ENCODE measurements at places on chromosomes 1 and 21.

- DNase-seq: no peak
Measured at GRCh38 chr1:38454749-38455441, 404.7 kb downstream of the RRAGC start.

GRCh38 chr1:169753549-169753948 is 19.7 kb upstream of the SELE start:
- no peak for DNase-seq

GRCh38 chr1:100879422-100879821 is 15.2 kb downstream of the EXTL2 start:
- DNase-seq: no peak

GRCh38 chr1:67673468-67674201 is 11.4 kb upstream of the GADD45A start:
- DNase-seq: no peak

DNA sequence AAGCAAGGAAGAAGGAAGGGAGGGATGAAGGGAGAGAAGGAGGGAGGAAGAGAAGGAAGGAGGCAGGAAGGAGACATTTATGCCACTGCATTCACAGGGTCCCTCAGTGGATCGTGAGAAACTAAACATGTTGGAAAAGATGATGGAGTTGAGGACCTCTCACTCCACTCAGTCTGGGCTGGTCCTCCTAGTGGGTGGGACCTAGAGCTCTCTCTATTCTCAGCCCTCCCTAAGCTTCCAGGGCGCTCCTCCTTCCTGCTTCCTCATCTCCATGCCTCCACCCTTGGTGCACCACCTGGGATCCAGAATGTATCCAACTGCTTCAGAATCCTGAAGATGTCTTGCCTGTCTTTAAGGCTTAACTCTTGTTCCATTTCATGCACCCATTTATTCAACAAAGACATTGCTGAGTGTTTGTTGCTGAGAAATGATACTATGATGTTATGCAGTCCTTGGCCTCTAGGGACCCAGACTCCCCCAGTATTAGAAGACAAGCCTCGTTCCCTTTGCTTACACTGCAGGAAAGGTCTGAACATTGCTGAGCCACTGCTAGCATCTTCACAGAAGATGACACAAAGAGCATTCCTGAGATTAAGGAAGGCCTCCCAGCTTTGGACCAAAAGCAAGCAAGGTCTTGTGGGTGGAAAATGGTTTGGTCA is 88.5 kb downstream of the BEND5 start:
- DNase-seq: no peak

GRCh38 chr1:25867210-25867991 is 8.1 kb downstream of the PAQR7 start:
- DNase-seq: no peak

- DNase-seq: no peak
Measured at GRCh38 chr1:220250681-220251080, 21.6 kb downstream of the RAB3GAP2 start.

- no peak for DNase-seq
Measured at GRCh38 chr1:109527098-109527811, 12.4 kb upstream of the GPR61 start.

- DNase-seq: no peak
Measured at GRCh38 chr1:67973051-67973450, 77.4 kb downstream of the DIRAS3 start.

GRCh38 chr21:34908419-34909055 is 140.6 kb downstream of the RUNX1 start:
- no peak for DNase-seq

- no peak for DNase-seq
Measured at GRCh38 chr1:177960939-177961622, 8.8 kb downstream of the SEC16B start.

- no peak for DNase-seq
Measured at GRCh38 chr1:193473932-193474331, 287.5 kb upstream of the B3GALT2 start.

DNA sequence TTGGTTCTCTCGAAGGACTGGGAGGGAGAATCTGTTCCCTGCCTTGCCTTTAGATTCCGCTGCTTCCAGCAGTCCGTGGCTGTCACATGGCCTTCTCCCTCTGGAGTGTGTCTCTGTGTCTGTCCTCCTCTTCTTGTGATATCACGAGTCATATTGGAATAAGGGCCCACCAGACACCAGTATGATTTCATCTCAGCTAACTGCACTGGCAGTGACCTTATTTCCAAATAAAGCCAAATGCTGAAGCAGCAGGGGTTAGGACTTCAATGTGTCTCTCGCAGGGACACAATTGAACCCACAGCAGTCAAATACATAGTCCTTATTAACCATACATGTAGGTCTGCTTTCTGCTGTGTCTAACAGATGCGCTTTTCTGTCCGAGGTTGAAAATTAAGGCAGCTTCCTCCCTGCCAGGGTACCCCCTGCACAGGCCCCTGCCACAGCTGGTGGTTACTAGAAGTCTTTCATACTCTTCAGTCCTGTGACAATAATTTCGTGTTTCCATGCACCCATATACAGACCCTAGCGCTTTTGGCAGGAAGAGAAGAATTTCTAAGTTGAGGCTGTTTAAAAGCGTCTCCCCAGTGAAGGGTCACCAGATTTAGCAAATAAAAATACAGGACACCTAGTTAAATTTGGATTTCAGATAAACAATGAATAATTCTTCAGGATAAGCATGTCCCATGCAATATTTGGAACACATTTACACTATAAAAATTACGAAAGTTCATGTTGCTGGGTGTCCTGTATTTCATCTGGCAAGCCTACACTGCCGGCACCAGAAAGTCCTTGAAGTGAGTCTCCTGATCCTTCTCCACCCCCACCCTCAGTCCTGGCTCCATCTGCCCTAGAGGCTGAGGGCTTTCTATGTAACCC is 182.1 kb downstream of the ETS2 start:
- no peak for DNase-seq

- no peak for DNase-seq
Measured at GRCh38 chr1:55559161-55559611, 344.0 kb upstream of the USP24 start.

- no peak for DNase-seq
Measured at GRCh38 chr1:1355416-1355815, 2.9 kb downstream of the MXRA8 start.

DNA sequence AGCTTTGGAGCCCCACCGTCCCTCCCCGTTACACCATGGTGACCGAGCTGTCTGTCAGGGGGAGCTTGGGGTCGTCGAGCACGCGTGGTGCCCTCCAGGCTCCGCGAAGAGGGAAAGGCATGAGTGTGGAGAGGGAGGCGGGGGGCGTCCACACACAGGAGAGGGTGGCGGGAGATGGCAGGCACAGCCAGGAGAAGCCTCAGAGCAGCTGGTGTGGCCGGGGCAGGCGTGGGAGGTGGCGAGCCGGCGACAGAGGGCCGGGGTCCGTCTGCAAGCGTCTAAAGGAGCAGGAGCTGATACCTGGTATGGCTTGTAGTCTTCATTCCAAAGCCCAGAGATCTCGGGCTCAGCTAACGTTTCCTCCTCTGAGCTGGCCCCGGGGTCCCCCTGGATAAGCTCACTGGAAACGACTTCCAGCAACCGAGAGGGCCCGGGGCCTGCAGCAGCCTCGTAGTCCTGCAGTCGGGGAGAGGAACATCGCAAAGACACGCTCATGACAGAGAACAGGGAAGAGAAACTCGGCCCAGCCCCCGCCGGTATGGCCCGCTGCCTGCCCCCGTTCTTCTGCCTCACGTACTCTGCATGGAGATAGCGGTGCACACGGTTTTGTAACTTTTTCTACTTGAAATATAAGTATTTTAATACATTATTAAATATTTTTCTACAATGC is 37.4 kb downstream of the CFAP74 start:
- DNase-seq: no peak

GRCh38 chr1:199129247-199129646 is 490.4 kb downstream of the PTPRC start:
- DNase-seq: no peak

GRCh38 chr1:31371121-31371959 is 1.5 kb downstream of the FABP3 start:
- no peak for DNase-seq

- DNase-seq: peak; percentile 23
Measured at GRCh38 chr1:110872745-110873720, at the start of gene CD53. Gene CD53 (plus strand): TSS chr1:110873148. CDS start chr1:110891409, 18,261 bp downstream.

GRCh38 chr1:32868085-32868484 is 2.6 kb downstream of the FNDC5 start:
- DNase-seq: no peak

DNA sequence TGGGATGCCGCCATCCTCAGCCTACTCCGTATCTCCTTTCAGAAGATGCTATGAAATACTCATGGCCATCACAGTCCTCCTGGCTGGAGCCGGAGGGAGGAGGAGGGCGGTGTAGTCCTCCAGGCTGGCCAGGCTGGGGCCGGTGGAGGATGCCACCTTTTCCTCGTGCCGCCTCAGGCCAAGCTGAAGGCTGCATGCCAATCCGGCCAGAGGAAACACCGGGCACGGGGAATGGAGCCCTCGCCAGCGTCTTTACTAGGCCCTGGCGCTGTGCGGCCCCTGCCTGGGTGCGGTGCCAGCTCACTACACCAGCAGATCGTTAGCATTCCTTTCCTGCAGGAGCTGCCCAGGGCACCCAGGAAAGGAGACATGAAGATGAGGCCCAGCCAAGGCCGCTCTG is 70.1 kb downstream of the CASZ1 start:
- DNase-seq: no peak

DNA sequence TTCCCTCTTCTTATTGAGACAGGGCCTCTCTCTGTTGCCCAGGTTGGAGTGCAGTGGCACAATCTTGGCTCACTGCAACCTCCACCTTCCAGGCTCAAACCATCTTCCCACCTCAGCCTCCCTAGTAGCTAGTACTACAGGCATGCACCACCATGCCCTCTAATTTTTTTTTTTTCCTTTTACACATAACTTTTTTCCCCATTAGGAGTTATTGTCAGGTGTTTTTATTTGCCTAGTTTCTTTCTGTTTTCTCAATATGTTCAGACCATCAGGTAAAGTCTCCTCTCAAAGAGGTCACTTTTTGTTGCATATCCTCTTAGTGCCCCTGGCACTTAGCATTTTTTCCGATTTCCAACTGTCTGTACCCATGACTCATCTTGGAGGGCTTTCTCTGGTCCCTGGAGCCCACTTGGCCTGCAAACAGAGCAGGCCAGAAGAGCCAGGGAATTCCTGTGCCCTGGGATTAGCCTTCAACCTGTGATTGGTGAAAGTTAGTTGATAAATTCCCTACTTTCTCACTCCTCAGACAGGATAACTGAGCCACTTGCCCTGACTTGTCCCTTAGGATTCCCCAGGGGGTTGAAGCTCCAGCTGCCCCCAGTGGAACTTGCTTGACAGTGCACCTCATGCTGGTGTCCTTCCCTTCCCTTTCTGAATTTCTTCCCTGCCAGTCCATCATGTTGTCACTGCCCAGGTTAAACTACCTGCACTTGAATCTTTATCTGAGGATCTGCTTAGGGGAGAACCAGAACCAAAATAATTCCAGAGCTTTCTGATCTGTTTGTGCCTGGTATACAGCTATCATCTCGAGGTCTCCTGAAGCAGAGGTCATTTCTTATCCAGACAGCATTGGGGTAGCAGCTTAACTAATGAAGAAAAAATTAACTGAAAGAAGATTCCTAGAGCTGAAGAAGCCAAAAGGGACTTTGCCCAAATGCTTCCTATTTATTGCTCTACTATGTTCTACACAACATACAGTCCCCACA is 2.4 kb downstream of the NTPCR start:
- peak; percentile 33 for DNase-seq

- no peak for DNase-seq
Measured at GRCh38 chr1:20494609-20495311, 8.8 kb upstream of the CAMK2N1 start.

DNA sequence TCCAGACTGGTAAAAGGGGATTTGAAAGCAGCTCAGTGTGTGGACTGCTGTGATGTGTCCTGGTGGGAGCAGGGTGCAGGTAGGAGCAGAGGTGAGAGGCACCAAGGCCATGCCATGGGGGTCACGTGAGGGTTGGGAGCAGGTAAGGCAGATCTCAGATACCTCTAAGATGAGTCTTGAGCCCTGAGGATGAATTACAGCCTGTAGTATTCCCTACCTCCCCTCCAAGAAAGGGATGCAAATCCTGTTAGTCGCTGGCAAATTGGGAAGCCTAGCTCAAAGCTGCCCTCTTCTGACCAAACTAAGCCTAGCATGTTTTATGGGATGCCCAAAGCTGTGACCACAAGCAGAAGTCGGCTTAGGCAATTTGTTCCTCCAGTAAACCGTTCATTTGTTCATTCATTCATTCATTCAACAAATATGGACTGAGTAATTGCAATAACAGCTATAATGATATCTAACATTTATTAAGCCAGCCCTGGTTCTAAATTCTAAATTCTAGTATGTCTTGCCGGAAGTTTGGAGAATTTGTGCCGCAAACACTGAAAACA is 3.9 kb upstream of the NUAK2 start:
- peak; percentile 36 for DNase-seq

GRCh38 chr1:33390542-33390941 is 40.4 kb downstream of the PHC2 start:
- no peak for DNase-seq

GRCh38 chr1:150621497-150622302 is 7.7 kb downstream of the ENSA start:
- peak; percentile 38 for DNase-seq

- no peak for DNase-seq
Measured at GRCh38 chr1:193431265-193431977, 245.0 kb upstream of the B3GALT2 start.

- no peak for DNase-seq
Measured at GRCh38 chr21:20631633-20632032, 366.6 kb upstream of the NCAM2 start.

DNA sequence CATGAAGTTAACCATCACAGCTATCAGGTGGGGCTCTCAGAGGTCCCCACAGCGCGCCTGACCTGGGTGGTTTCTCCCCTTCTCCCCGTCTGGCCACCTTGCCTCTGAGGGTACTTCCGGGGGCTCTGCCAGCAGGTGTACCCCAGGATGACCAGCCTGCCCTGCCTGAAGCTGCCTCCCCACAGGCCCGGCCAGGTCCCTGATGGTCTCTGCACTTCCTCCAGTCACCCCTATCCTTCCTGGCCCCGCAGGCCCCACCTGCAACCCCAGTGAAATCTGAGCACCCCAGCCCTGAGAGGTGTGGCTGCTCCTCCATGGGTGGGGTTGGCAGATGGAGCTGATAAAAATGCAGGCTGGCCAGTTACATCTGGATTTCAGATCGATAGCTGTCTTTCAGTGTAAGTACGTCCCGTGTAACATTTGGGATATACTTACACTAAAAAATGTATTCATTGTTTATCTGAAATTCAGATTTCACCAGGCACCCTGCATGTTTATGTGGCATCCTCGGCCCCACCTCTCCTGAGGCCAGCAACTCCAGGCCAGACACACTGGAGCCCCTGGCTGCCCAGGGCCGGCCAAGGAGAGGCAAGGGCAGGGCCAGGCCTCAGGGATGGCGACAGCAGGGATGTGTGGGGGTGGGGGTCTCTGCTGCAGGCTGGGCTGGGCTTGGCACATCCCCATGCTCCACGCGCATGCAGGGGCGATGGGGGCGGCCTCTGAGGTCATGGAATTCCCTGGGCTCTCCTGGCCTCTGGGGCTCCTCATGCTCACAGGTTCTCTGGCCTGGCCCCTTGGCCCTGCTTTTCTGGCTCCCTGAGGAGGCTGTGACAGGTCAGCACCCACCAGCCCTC is 25.1 kb downstream of the LRRC3 start:
- DNase-seq: no peak

GRCh38 chr1:4653796-4654725 is at the start of gene AJAP1:
Gene AJAP1 (plus strand): TSS chr1:4654609. CDS start chr1:4655426, 817 bp downstream.
- no peak for DNase-seq

Data from GM19239 (cell line).